ENCODE measurements at places on chromosomes 5 and 9.
A peak's percentile ranks its signal among the peaks of the same experiment; 100 is the strongest.

GRCh38 chr5:37738057-37738691 is 101.7 kb downstream of the GDNF start:
- H3K4me1 ChIP-seq: peaks cover 67% of the 10 kb centered on the region
- H3K4me3 ChIP-seq: peak overlapping the region; percentile 44
- H3K27ac ChIP-seq: peak overlapping the region; percentile 91
- H3K27me3 ChIP-seq: no peaks in the 10 kb centered on the region

DNA sequence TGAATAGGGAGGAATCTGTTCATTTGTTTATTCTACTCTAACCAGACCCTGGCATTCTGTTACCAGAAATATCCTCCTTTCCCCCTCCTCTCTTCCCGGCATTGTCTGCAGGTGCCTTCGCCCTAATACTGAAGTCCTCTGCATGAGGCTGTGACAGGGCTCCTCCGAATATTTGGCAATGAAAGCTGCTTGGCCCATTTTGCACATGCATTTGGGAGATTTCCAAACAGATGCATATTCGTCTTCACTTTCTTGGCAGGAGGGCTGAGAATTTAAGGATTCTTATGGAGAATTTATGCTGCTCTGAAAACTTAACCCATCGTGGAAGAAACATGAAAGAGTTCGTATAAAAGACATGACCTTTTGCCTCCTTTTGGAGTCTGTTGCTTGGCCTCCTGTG is 484.0 kb downstream of the ZNF608 start:
- H3K27ac ChIP-seq: no peak overlapping the region
- H3K4me3 ChIP-seq: no peak overlapping the region
- no peaks in the 10 kb centered on the region for H3K36me3 ChIP-seq
- DNase-seq: no peak
- peaks cover 32% of the 10 kb centered on the region for H3K27me3 ChIP-seq

- DNase-seq: peak; percentile 51
- peak overlapping the region; percentile 31 for H3K4me3 ChIP-seq
- H3K36me3 ChIP-seq: no peaks in the 10 kb centered on the region
- peaks cover 96% of the 10 kb centered on the region for H3K4me1 ChIP-seq
- no peaks in the 10 kb centered on the region for H3K27me3 ChIP-seq
These were observed 27.9 kb downstream of the TRIO start for GRCh38 chr5:14171046-14171445.

- no peak overlapping the region for H3K4me3 ChIP-seq
- no peaks in the 10 kb centered on the region for H3K36me3 ChIP-seq
- H3K27ac ChIP-seq: no peak overlapping the region
- peaks cover 7% of the 10 kb centered on the region for H3K4me1 ChIP-seq
These were observed 4.7 kb downstream of the IFNA8 start for GRCh38 chr9:21413624-21414023.

- DNase-seq: peak; percentile 35
- H3K4me3 ChIP-seq: no peak overlapping the region
- no peaks in the 10 kb centered on the region for H3K27me3 ChIP-seq
- no peak overlapping the region for H3K27ac ChIP-seq
- no peaks in the 10 kb centered on the region for H3K36me3 ChIP-seq
These were observed 479.5 kb downstream of the TAF11L14 start for GRCh38 chr5:18113721-18114120.
